ENCODE measurements at places on chromosomes 6 and 20. TPM values are rescaled to one million over a fixed set of nuclear protein-coding genes. Genes with fewer than 3 reads are reported as not detected.

BPIFB2 gene
- not detected for total RNA-seq

PBOV1 gene
- total RNA-seq: not detected

SAMD10 gene
- 0.56 TPM for total RNA-seq

TPBG gene
- total RNA-seq: 1.8 TPM

BANF2 gene
- total RNA-seq: not detected

MUCL3 gene
- not detected for total RNA-seq

CCDC170 gene
- total RNA-seq: 0.15 TPM

ATP9A gene
- 17.2 TPM for total RNA-seq

RAD21L1 gene
- not detected for total RNA-seq

CLPSL1 gene
- not detected for total RNA-seq

HTR1E gene
- total RNA-seq: not detected

HS3ST5 gene
- total RNA-seq: 0.20 TPM

HUS1B gene
- total RNA-seq: 0.21 TPM

SLC35F1 gene
- total RNA-seq: not detected

NPEPL1 gene
- total RNA-seq: 29.1 TPM

SALL4 gene
- not detected for total RNA-seq

POPDC3 gene
- 80.1 TPM for total RNA-seq

WFDC12 gene
- total RNA-seq: not detected

MAP3K5 gene
- total RNA-seq: 2.2 TPM

GNMT gene
- total RNA-seq: 0.43 TPM

Measured in psoas muscle (tissue), 8 donors.